Hematopoietic multipotent progenitor cell treated with erythropoietin and hydrocortisone succinate and interleukin-3 and kit ligand, for 6 days (in vitro differentiated cells): ENCODE measurements at places on chromosomes 1 and 21.

GRCh38 chr1:21651214-21652042 lies 17.7 kb downstream of the RAP1GAP start:
- DNase-seq, result peak; percentile 66

DNA sequence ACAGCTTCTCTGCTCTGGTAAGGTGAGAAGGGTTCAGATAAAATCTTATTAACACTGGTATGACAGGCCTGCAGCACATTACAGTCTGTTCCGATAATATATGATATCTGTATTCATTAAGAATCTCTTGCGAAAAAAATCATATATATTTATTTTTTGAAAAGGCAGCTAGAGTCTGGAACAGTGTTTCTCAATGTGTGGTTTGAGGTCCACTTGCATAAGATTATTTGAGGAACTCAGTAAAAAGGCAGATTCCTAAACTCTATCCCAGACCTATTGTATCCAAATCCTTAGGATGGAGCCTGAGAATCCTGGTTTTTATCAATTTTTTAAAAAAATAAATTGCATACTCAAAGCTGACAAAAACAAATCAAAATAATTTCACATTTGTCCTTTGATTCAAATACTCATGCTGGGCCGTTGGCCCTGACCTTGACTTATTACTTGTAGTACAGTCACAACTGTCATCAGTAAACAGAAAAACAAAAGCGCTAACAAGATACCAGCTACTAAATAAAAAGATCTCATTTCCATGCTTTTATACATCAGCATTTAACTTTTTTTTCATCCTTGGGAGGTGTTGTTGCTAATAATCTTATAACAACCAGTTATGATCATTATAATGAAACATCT lies 60.6 kb downstream of the RGS2 start:
- peak; percentile 33 for DNase-seq

GRCh38 chr1:203425663-203425975 lies 50.0 kb upstream of the PRELP start:
- DNase-seq, result no peak

DNA sequence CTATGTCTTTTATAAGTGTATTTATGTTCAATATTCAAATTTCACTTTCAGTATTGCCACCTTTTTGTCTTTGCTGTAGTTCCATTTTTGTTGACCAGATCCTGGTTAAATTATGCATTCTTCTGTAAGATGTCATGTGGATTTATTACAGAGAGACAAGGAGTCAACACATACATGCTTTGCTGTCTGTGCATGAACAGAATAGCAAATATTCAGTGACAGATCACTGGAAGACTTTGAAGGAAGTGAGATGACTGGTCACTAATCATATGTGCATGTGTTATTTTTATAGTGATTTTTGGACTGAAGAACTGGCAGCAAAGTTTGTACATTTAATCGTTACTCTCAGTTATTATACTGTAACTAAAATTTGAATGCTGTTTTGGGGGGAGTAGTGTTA lies 117.2 kb downstream of the PLPPR5 start:
- no peak for DNase-seq

DNA sequence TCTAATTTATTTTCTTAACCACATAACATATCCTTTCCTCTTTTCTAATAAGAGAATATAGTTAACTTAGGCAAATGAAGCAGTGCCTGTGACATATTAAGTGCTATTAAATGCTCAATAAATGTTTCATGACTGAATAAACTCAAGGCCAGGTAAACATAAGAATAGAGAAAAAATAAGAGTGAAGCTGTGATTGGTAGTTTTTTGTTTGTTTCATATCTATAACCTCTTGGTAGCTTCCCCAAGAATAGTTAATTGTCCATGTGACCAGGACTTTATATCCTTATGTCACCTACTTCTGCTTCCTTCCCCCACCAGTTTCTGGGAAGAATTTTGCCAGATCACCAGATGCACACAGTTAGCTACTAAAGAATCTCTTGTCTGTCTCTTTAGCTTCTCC lies 295.1 kb upstream of the ST6GALNAC5 start:
- no peak for DNase-seq

DNA sequence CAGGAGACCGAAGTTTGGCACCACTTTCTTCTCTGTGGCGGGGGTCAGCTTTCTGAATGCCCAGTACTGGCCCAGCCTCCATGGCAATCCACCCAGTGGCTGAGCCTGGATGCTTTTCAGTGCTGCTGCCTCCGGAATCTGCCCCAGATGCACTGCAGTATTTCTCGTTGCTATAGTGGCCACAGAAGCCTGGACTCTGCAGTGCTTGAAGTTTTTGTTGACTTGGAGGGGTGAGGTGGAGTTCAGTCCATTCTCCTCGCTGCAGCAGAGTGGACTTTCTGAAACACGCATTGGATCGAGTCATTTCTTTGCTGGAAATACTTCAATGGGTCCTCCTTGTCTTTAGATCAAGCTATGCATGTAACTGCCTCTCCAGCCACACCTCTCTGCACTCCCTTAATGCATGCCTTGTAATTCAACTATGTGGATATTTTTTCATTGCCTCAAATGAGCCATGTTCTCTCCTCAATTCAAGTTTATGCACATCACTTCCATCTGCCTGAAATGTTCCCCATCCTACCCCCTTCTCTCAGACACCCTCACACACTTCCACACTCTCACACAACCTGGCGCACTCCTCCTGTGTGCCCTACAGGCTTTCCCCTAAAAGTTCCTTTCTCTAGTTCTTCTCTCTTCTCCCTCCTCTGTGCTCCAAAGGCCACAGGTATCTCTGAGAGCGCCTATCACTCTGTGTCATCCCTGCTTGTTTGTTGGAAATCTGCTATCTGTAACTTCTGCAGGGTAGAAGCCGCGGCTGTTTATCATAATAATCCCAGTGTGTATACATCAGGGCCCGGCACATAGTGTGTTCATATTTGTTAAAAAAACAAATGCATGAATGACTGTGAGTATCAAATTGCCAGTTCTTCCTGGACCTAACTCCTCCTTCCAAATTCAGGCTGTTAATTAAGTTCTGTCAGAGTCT lies 16.5 kb downstream of the ADAM30 start:
- DNase-seq, result peak; percentile 68

GRCh38 chr1:233912447-233912846 lies 8.0 kb downstream of the SLC35F3 start:
- DNase-seq, result no peak

GRCh38 chr1:2452201-2452931 lies 23.7 kb upstream of the PLCH2 start:
- no peak for DNase-seq

DNA sequence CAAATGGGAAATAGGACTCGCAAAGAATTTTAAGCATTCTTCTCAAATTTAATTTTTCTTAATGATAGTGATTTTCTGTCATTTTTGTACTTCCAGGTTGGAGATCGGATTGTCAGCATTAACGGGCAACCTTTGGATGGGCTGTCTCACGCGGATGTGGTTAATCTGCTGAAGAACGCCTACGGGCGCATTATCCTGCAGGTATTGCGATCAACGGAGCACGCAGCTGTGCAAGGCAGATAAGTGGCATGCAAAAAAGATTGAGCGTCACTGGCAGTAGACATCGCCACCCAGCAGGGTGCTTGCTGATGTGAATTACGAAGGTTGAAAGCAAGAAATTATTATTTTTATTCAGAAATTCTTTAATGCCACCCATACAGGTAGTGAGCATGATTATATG lies 65.9 kb upstream of the L1TD1 start:
- no peak for DNase-seq

DNA sequence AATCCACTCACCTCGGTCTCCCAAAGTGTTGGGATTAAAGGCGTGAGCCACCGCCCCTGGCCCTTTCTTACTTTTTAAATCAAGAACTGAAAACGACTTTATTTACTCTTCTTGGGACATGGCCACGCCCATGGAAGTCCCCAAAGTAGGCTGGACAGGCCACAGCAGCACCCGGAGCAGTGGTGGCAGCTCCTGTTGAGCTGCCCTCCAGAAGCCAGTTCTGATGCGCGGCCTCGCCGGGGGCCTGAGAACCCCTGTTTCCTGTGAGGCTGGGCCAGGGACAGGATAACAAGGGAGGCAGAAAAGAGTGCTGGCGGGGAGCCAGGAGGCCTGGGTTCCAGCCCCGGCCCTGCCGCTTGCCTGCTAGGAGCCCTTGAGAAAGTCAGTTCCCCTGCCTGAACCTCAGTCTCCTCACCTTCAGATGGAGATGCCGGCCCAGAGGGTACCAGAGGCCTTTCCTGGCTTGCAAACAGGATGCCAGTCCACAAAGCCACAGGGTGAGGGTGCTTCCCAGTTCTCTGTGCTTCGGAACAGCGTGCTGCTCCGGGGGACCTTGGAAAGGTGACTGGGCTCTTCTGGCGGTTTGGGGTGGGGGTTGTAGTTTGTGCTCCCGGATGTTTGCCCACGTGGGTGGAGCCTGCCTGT lies 59.4 kb downstream of the RUNX3 start:
- peak; percentile 56 for DNase-seq

- no peak for DNase-seq
Measured at GRCh38 chr1:2796890-2797740, 4.4 kb downstream of the TTC34 start.

DNA sequence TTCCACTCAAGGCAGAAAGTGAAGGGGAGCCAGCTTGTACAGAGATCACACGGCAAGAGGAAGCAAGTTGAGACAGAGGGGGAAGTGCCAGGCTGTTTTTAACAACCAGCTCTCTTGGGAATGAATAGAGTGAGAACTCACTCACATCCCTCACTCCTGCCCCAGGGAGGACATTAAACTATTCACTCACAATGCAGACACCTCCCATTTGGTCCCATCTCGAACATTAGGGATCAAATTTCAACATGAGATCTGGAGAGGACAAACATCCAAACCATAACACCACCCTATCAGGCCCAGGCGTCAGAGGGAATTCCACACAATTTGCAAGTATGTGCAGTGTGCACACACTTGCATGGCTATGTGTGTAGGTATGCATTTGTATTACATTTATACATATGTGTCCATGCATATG lies 62.7 kb downstream of the DMAP1 start:
- no peak for DNase-seq

GRCh38 chr1:20276485-20277159 lies 14.1 kb upstream of the VWA5B1 start:
- DNase-seq, result no peak

- no peak for DNase-seq
Measured at GRCh38 chr1:24472527-24473251, 29.9 kb upstream of the RCAN3 start.

DNA sequence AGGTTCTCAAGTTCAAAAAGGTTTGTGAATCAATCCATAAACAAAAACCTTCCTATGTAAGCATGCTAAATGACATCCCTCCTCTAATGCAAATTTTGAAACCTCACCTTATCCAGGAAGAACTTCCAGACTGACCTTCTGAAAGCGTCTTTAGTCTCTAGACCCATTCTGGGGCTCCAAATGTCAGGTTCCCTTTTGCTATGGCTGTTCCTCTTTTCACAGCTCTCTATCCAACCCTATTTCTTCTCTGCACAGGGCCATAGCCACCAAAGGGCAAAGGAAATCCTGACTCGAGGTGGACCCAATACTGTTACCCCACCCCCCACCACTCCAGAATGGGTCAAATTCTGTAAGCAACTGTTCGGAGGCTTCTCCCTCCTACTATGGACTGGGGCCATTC lies 3.4 kb downstream of the ATP1A4 start:
- DNase-seq, result no peak

- no peak for DNase-seq
Measured at GRCh38 chr1:110513511-110513910, 5.5 kb downstream of the KCNA10 start.

- no peak for DNase-seq
Measured at GRCh38 chr1:166297993-166298392, 131.2 kb upstream of the FAM78B start.

DNA sequence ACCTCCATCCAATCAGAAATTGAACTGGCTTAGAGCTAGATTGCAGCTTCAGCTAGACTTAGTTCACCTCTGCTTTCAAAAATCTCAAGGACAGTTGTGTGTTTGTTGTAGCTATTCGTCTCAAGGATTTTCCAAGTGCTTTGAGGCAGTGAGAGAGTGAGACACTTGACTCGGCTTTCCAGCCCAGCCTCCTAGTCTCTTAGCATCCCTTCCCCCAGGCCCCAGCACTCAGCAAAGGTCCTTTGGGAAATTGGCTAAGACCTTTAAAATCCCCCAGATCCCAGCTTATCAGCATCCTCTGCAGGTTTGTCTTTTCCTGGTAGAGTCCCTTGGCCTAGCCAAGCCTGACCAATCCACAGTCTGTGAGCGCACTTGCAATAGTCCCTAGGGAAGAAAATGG lies 47.9 kb upstream of the PROX1 start:
- DNase-seq, result no peak

DNA sequence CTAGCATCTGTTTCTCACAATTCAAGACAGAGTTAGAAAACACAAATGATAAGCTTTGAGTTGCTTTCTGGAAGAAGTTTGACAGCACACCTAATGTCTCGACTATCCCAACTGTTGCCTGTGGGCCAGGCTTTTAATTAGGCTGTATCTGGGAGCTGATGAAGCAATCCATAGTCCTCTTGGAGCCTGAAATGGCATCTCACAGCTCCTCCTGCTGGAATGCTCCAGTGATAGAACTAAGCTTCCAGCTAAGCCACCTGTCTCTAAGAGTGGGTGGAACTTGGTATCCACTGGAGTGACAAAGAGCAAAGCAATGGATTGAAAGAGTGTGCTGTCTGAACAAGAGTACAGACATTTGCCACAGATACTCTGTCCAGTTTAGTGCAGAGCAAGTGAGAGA lies 605.3 kb upstream of the NR5A2 start:
- DNase-seq, result peak; percentile 7

- DNase-seq, result peak; percentile 54
Measured at GRCh38 chr1:37177230-37177864, 143.0 kb upstream of the GRIK3 start.

DNA sequence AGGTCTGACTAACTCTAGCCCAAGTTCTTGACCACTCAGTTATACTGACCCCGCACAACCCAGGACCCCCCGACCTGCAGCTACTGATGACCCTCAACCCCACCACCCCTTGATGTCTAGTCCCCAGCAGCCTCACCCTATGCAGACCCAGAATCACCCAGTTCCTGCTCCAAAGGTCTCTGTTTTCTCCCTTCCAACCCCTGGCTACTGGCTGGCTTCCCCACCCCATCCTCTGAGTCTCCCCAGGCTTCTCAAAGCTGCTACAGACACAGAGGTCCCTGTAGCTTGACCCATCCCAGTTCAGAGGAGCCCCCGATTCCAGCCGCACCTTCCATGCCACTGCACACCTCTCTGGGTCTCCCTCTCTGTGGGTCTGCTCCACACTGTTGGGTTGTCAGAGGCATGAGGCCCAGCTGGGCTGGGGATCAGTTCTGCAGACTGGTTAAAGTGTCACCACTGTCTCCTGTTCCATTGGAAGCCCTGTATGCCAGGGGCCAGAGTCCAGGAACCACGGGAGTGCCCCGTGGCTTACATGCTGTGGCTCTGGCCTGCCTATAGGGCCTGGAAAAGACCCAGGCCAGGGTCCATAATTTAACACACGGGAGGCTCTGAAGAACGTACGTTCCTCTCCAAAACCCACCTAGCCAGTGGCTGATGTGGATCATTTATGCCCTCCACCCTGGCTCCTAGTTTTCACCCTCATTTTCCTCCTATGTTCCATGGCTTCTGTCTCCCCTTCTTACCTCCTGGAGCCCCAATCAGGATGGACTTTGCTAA lies 497 bp downstream of the PKLR start:
- no peak for DNase-seq

GRCh38 chr21:42364304-42364865 lies 1.9 kb downstream of the TFF1 start:
- DNase-seq, result peak; percentile 29
